NCI-H345 (cell line): ENCODE measurements at places on chromosomes 11 and 22.

- DNase-seq, result no peak
Observed at GRCh38 chr11:130523609-130524008, 75.2 kb downstream of the ADAMTS15 start.

- DNase-seq, result peak; percentile 75
Observed at GRCh38 chr11:8168485-8169257, at the start of gene RIC3. RIC3 (minus strand) TSS chr11:8169025; CDS start chr11:8168989, 36 bp downstream.

DNA sequence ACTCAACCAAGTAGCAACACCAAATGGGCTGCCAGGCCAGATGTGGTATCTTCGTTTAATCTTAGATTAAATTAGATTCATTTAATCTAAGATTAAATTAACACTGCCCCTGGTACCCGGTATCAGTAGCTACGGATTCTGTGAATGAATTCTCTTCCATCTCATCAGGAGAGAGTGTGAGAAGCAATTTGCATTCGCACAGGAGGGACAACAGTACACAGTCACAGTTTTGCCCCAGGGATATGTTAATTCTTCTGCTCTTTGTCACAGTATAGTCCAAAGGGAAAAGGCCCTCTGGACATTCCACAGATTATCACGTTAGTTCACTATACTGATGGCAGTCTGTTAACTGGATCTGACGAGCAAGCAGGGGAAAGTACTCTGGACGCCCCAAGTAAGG is 22.9 kb downstream of the ASCL2 start:
- DNase-seq, result no peak

- DNase-seq, result no peak
Observed at GRCh38 chr22:43203471-43203981, 16.6 kb upstream of the TTLL12 start.

DNA sequence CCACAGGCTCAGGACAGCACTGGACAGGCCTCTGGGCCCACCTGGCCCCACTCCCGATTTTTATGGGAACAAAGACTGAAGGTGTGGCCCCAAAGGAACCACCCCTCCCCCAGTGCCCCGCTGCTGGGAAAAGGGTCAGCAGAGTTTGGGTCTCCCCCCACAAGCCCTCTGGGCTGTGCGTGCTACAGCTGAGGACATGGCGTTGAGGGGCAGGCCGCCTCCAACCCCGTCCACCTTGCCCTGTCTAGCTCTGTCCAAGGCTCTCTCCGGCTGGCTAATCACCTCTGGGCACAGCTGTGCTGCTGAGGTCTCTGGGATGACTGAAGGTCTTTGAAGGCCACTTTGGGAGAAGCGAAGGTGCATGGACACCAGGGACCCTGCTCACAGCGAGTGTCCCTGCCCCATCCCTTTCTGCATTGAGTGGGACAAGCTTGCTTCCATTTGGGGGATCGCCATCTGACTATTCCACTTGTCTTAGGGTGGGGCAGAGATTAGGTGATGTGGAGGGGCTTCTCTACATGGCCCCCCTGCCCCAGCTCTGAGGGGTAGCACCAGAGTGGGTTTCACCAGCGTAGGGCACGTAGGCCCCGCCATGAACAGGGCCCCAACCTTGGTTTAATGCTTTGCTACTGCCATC is 6.5 kb downstream of the ASCL2 start:
- no peak for DNase-seq

GRCh38 chr11:8947230-8947943 is 4.6 kb upstream of the ASCL3 start:
- no peak for DNase-seq

DNA sequence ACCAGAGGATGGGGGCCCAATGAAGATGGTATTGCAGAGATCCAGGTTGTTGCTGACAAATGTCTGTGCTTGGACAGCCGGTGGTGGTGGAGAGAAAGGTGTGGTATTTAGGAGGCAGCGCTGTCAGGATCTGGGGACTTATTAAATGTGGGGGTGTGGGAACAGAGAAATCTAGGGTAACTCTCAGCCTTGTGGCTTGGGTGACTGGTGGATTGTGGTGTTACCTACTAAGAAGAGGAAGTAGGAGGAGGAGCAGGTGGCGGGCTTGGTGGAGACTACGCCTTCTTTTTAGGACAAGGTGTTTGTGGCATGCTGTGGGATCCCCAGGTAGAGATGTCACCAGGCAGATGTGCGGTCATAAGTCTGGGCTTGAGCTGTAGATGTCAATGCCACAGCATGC is 144.0 kb downstream of the GRIK4 start:
- no peak for DNase-seq

- DNase-seq, result no peak
Observed at GRCh38 chr11:93765551-93765950, 18.5 kb upstream of the MED17 start.

GRCh38 chr11:65182258-65183170 is 786 bp downstream of the CAPN1 start:
- peak; percentile 52 for DNase-seq

GRCh38 chr11:66842501-66842895 is 743 bp upstream of the RCE1 start:
- DNase-seq, result no peak

DNA sequence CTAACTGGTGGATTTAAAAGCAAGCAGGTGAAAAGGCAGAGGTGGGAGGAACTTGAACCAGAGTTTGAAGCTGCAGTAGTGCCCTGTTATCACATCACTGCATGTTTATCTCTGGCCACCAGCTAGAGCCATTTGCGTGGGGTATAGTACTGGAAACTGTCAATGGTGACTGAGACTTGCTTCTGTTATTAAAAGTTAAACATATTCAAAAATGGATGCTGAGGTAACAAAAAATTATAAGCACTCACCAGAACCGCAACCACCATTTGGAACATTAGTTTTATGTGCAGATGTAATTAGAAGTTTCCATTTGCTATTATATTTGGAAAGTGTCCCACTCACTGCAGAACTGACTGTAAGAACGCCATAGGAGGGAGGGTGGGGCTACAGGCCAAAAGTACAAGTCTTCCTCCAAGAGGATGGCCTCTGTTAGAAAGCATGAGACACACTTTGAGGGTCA is 1.2 kb upstream of the CD59 start:
- no peak for DNase-seq

DNA sequence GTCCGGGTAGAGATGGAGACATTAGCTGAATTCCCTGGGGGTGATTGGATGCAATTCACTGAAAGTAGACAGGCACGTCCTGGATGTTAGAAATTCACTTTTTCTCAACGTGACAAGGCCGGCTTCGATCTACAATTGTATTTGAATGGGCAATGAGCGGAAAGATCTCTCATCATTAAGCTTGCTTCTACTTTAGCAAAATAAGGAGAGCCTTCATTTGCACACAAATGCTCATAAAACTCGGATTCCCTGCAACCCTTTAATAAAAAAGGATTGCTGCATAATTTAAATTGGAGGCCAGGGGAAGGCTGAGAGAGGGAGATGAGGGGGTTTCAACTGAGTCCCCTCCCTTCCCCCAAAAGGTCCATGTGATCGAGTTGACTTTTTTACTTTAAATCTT is 10.6 kb upstream of the PAX6 start:
- no peak for DNase-seq

DNA sequence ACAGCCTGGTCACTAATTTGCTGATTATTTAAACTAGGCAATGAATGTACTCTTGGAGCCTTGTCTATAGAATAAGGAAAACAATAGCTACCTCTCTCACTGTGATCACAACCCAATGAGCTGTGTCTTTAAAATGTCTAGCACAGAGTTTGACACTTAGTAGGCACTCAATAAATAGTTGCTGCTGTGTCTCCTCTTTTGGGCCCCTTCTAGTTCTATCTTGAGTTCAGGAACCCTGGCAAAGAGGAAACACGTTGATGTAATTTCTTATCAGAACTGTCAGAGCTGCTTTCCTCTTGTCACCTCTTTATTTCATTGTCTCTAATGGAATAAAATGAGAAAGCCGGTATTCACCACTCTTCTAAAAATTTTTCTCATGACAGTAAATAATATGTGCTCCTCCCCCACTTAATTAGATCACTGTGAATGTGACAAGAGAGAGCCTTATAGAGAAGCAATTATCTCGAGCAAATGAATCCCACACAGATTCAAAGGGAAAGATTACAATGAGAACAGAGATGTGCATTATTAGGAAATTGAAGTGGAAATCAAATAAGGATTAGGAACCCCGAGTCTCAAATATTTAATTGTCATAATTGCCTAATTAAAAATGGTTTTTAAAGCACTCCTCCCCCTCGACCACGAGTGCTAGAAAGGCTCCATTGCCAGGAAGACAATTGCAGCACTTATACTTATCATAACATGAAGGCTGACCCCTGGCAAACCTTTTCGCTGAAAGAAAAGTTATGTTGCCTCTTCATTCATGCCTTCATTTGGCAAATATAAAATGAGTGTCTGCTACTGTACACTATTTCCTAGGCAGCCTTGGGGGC is 175.0 kb upstream of the BDNF start:
- DNase-seq, result no peak

DNA sequence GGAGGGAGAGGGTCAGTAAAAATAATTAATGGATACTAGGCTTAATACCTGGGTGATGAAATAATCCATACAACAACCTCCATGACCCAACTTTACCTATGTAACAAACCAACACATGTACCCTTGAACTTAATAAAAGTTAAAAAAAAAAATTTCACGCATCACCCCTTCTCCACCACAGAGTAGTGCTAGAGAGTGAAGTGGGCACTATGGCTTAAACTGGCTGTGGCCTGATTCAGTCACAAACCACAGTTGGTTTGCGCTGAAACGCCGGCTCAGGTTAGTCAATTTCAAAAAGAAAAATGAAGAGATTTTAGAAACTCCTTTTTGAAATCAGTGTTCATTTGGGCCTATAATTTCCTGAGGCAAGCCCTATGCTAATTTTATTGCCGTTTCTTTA is 144.3 kb downstream of the TRPC6 start:
- no peak for DNase-seq
